Stimulated activated CD4-positive, alpha-beta T cell treated with anti-CD3 and anti-CD28 coated beads, Interleukin-1b, Interleukin-23, amount 100 ng/mL, for 24 hours (primary cell): ENCODE measurements at places on chromosomes 5 and 9.

- DNase-seq: no peak
Observed at GRCh38 chr9:99430301-99430700, 208.2 kb downstream of the SEC61B start.

- DNase-seq: peak; percentile 7
Observed at GRCh38 chr5:6766604-6767093, 53.4 kb downstream of the TENT4A start.

DNA sequence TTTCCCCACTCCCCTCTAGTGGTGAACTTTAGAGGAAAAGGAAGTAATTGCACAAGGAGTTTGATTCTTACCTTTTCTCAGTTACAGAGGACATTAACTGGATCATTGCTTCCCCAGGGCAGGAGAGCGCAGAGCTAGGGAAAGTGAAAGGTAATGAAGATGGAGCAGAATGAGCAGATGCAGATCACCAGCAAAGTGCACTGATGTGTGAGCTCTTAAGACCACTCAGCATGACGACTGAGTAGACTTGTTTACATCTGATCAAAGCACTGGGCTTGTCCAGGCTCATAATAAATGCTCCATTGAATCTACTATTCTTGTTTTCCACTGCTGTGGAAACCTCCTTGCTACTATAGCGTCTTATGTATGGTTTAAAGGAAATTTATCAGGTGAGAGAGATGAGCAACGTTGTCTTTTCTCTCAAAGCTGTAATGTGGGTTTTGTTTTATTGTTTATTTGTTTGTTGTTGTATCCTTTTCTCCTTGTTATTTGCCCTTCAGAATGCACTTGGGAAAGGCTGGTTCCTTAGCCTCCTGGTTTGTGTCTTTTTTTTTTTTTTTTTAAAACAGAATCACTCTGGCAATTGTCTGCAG is 25.3 kb downstream of the SLC22A5 start:
- DNase-seq: no peak

DNA sequence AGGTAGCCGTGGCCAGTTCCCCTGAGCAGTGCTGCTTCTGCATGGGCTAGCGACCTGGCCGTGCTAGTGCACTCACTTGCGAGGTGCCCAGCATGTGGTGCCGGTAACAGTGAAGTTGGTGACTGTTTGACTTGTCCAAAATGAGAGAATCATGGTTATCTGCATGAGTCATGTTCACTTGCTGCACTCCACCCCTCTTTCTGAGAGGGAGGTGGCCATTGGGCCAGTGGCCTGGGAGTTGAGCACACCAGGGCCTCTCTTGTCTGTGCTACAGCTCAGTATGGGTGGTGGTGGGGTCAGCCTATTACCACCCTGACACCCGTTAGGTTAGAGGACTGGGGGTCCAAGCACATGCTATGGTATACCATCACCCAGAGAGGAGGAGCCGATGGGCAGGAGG is 55.4 kb upstream of the GARNL3 start:
- DNase-seq: no peak

GRCh38 chr5:57862942-57863341 is 380.3 kb upstream of the ACTBL2 start:
- no peak for DNase-seq

DNA sequence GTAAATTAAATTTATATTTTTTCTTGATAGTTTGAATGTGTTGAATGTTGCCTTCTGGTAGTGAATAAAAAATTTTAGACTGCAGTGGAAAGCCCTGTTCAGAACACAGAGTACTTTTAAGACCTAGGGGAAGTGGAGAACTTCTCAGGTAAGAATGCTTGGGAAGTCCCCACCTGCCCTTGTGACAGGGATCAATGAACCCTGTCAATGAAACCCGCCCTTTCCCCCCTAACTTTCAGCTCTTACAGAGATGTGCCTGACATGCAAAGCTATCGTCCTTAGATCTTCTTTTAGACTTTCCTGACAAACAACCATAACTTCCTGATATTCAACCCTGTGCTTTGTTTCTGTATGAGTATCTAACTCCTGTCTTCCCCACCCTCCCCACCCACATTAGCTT is 562.7 kb downstream of the TLE4 start:
- no peak for DNase-seq

DNA sequence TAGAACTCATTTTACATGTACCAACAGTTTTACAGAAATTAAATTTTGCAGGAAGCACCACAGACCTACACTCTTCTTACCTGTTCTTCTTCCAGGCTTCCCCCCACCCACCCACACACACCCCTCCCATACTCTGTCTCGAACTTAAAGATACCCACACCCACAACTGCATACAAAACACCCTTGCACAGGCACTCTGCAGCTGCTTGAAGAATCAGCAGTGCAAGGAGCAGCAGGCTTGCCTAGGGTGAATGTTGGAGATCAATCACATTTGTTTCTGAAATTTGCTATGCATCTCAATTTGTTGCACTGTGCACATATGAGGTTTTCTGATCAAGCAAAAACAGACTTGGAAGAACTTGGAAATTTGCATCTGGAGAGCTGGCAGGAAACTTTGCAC is 77.5 kb upstream of the TGFBR1 start:
- no peak for DNase-seq

GRCh38 chr9:117784996-117785395 is 80.8 kb downstream of the TLR4 start:
- DNase-seq: no peak

DNA sequence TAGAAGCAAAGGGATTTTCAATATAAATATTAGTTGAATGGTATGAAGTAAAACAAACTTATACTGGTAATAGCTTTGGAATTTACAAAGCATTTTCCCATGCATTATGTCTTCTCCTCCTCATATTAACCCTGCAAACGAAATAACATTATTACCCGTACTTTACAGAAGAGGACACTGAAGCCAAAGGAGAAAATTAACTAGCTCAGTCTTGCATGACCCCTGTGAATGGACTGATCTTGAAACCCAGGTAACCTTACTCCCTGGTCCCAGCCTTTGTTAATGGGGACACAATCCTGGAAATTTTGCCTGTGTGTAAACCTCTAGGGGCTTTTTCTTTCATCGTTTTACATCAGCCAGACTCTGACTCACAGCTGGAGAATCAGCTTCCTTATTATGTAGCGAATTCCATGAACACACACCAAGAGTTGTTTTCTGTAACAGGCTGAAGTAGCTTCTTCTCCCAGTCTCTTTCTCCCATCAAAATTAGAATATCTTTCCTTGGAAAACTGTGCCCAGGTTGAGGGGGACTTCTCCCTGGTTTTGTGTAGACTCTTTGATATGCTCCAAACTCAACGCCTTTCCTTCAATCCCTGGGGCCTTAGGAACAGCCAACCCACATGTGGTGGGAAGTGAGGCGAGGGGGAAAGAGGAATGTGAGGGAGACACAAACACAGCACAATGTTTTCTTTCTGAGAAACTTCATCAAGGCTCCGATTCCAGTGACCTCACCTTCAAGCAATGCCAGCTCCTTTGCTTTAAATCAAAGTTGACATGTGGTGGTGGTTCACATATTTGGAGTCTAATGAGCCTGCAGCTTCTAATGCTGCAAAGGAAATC is 480.9 kb upstream of the PAPPA start:
- DNase-seq: no peak

- no peak for DNase-seq
Observed at GRCh38 chr9:111649016-111649415, 12.4 kb upstream of the GNG10 start.

- no peak for DNase-seq
Observed at GRCh38 chr5:9588254-9588653, 41.9 kb downstream of the TAS2R1 start.

DNA sequence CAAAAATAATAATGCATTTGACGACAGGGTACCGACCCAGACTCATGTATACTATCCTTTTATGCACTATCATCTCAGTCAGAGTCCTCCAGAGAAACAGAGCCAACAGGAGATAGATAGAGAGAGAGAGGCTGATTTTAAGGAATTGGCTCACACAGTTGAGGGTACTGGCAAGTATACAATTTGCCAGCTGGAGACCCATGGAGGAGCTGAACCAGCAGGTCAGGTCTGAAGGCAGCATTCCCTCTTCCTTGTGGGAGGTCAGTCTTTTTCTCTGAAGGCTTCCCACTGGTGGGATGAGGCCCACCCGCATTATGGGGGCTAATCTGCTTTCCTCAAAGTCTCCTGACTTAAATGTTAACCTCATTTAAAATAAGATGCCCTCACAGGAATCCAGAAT is 17.3 kb upstream of the MED10 start:
- DNase-seq: no peak

DNA sequence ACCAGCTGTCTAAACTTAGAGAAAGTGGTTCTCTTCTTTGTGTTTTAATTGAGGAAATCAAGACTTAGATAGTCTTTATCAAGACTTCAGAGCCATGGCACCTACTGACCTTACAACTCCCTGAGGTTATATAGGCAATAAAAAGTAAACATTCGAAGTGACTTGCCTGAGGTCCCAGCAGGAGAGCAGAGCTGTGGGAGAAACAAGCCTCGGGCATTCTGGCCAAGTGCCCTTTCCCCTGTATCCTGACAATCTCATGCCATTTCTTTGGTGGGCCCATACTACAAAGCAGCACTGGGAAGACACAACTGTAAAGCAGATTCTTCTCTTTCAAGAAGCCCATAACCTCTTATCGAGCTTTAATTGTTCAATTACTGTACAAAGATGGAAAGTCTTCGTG is 23.1 kb downstream of the FREM1 start:
- no peak for DNase-seq

GRCh38 chr9:76451234-76451633 is 7.7 kb upstream of the GCNT1 start:
- no peak for DNase-seq

GRCh38 chr5:54732108-54732507 is 214.5 kb downstream of the SNX18 start:
- DNase-seq: no peak

GRCh38 chr5:172622091-172623046 is 18.7 kb upstream of the NEURL1B start:
- no peak for DNase-seq

DNA sequence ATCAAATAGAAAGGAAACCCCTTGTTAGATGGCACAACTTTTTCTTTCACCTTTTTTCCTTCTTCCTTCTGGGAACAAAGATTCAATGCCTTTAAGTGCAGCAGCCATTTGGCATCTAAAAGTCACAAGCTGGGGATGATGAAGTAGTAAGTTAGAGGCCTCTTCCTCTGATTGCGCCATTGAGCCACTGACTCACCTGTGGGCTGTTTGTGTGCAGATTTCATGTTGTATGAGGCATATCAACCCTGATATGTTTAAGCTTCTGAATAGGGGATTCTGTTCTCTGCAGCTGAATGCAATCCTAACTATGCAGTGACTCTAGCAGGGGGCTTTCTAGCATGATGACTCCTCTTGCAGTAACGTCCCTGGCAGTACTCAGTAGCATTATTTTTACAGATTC is 599.9 kb downstream of the CSNK1G3 start:
- DNase-seq: no peak

DNA sequence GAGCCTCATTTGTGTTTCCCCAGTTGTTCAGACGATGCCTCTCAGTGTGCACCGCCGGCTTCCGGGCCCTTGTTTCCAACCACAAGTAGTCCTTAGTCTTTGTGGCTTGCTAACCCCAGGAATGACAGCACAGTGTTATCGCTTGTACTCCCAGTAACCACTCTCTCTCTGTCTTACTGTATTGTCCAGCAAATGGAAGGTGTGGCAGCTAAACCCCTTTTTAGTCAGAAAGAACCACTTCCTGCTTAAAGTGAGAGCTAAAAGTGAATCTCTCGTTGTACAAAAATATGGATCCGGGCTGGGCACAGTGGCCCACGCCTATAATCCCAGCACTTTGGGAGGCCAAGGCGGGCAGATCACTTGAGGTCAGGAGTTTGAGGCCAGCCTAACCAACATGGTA is 61.3 kb downstream of the ENC1 start:
- peak; percentile 27 for DNase-seq

- DNase-seq: no peak
Observed at GRCh38 chr9:15077946-15078729, 167.9 kb upstream of the FREM1 start.

DNA sequence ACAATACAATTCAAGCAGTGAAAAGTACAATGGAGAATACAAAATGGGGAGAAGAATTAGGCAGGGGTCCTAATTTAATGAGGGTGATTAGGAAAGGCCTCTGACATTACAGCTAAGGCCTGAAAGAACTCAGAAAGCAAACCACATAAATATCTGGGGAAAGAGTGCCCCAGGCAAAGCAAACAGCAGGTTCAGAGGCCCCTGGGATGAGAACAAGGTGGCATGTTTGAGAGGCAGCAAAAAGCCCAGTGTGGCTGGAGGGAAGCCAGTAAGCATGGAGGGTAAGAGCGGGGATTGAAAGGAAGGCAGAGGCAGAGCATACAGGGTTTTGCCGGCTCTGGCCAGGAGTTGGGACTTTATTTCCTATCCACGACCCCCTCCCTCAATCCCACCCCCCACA is 33.4 kb upstream of the VDAC1 start:
- DNase-seq: no peak

DNA sequence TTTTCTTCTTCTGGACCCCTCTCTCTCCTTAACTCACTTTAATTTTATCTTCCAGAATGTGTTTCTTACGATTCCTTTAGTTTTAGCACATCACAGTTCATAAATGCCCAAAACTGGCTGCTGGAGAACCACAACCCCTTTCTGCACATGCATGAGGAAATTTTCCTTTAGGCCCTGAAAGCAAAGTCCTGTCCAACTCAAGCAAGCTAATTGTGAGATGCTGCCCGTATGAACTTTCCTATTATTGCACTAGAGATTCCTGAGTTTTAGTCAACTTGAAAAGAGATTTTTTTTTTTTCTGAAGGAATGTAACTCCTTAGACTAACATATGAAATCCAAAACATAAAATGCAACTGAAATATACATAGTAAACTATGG is 52.1 kb upstream of the DAB2 start:
- DNase-seq: no peak

GRCh38 chr5:89337-90286 is 2.4 kb upstream of the PLEKHG4B start:
- no peak for DNase-seq

- DNase-seq: no peak
Observed at GRCh38 chr5:171688696-171689495, 96.7 kb upstream of the SMIM23 start.

- no peak for DNase-seq
Observed at GRCh38 chr5:133665571-133665970, 53.2 kb upstream of the FSTL4 start.

DNA sequence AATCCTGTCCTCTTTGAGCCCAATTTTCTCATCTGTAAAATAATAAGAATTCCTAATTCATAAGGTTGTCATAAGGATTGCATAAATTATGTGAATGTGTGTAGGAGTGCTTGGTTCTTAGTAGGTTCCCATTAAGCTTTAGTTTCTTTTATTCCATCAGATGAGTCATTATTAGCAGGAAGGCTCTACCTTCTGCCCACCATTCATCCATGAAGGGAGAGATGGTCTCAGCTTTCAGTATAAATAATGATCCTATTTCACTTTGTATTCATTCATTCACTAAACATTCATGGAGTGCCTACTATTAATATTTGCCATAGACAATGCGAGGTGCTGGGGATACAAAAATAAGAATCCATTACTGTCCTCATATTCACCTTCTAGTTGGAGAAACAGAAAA is 3.0 kb downstream of the CMYA5 start:
- no peak for DNase-seq
